H54 (cell line): ENCODE measurements at places on chromosomes 3 and 15.

DNA sequence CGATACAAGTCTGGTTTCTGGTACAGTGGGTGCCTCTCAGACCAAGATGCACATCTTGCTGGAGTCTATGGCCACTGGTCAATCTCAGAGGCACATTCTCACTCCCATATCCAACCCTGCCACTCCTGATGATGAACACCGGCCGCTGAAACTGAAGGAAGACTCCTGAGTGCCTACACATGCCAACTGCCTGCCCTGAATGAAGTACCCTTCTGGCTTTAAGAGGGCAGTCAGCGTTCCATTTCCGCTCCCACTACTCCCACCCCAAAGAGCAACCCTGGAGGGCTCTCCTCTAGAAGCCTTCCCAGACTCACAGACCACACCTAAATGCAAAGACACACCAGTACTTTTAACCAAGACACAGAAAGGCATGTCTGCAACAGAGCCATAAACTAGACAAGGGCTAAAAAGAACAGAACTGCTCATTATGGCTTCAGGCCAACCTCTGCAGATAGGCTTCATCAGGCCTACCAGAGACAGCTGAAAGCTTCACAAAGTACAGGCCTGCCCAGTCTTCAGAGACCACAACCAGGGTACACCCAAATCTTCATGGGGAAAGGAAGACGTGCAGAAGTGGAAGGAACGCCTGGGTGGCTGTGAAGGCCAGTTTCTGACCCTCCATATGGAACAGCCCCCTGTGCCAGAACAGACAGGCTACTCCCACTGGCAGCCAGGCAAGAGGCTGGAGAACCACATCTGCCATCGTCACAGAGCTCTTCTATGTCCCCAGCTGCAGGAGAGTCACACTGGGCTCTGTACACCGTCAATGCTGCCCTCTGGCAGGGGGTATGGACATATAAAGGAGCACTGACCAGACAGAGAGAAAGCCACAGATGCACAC lies 14.3 kb downstream of the ANP32A start:
- no peak for DNase-seq

DNA sequence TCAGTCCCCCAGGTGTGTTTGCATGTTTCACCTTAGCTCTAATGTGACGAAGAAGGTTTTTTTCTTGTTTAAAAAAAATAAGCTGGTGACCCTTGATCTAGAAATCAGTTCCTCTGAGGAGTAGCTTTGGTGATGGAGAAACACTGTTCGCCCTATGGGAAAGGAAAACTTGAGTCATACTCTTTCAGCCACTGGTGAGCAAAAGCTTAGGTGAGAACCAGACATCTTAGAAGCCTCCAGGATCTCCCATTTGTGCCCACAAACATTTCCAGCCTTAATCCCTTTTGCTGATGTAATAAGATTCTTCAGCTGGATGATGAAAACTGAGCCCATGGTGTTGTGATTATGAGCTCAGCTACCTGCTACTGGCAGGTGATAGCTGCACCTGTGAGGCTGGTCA lies 37.8 kb downstream of the SLC27A2 start:
- no peak for DNase-seq

DNA sequence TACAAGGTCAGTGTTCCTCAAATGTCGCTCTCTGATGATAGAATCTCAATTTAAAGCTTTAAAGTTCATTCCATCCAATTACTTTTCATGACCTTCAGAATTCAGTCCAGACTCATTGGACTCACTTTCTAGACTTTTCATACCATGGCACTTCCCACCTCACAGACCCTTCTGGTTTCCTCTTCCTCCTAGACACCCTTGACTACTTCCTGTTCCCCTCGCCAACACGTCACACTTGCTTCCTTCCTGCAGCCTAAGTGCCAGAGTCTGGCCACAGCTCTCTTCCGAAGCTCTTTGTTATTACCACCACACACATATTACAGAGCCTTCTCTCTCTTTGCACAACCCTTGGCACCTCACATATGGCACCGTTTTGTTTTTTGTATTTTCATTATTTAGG lies 59.1 kb upstream of the UMPS start:
- no peak for DNase-seq

- no peak for DNase-seq
Measured at GRCh38 chr3:117751651-117752050, 1042.1 kb downstream of the TUSC7 start.

DNA sequence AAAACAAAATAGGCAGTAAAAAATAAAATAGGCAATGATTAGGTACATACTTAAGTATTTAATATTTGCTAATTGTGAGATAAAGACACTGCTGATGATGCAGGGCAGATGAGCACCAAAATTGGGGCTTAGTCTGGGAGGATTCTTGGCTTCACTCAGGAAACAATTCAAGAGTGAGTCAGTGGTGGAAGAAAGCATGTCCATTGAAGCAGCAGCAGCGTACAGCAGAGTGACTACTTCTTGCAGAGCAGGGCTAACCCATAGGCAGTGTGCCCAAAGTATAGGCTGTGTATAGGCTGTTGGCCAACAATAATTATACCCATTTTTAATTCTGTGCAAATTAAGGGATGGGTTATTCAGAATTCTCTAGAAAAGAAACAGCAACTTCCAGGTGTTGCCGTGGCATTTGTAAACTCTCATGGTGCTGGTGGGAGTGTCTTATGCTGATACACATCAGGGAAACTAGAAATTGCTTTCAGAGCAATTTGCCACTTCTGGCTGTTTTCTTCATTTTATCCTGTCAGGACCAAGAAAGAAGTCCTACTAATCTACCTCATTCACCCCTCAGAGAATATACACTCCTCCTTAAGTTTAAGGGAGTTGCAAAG lies 317.3 kb upstream of the NAALADL2 start:
- no peak for DNase-seq

- no peak for DNase-seq
Measured at GRCh38 chr3:3799173-3800079, at the start of gene LRRN1. Gene LRRN1 (plus strand): TSS chr3:3799431. CDS start chr3:3844642, 45,211 bp downstream.

DNA sequence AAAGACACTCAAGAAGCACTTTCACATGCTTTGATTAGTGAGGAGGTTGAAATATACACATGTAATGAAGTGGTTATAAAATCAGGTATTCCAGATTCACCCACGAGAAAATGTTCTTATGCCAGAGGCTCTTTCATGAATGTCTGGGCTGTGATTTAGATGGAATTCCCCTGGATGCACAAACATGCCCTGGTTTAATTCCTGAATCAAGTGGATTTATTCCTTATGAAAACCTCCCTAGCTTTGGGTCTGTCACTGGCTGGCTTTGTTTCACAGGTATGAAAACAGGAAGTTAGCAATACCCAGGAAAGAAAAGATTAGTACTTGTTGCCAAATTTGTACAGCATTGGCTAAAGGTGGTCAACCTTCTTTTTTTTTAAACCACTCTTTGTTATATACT lies 1123.0 kb downstream of the ROBO1 start:
- DNase-seq = no peak

- no peak for DNase-seq
Measured at GRCh38 chr15:70281811-70282307, 184.1 kb upstream of the TLE3 start.

DNA sequence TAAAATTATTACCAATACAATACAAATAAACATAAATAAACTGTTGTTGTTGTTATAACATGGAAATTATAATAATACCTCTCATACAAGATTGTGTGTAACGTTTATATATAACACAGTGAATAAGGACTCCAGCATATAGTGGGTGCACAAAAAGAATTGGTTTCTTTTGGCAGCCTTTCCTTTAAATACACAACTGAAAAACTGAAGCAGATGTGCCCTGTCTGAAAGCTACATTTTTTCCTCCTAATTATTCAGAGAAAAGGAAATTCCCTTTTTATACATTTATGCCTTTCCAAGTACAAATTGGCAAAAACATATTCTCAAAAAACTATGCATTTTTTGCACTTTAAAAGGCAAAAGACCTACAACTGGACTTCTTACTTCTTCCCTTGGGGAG lies 928.9 kb upstream of the NR2F2 start:
- DNase-seq = no peak

DNA sequence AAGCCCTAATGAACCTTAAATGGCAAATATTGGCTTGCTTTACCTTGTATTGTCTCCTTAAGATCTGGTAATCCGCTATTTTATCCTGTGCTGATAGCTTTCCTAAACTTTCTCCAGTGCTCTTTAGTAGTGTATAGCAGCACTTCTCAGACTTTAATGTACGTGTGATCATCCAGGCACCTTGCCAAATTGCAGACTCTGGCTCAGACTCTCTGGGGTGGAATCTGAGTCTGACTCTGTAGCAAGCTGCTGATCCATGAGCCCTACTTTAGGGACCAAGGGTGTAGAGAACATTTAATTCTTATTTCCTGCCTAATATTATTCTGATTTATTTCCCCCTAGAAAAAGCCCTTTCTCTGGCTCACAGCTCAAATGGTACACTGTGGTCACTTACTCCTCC lies 518.8 kb upstream of the ZNF385D start:
- no peak for DNase-seq

DNA sequence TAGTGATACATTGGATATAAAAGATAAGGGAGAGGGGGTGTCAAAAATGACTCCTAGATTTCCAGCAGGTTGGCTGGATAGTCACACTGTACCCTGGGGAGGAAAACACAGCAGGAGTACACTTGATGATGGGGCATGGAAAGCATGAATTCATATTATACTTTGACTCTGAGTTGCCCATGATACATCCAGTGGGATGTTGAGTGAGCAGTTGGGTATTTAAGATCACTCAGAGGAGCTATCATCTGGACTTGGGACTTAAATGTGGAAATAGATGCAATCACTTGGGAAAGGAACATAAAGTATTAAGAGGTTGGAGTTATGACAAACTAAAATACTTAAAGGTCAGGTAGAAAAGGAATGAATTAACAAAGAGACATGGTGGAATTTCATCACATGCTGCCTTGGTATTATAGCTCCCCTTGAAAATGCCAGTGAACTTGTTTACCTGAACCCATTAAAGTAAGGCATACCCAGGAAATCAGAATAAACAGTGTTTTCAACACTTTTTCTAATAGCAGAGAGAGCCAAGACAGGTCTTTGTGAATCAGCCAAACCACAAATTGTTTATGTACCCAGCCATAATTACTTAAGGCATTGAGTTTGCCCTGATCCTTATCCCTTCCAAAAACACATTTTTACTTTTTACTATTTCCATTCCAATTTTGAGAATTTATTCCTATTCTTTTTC lies 49.9 kb upstream of the ABI3BP start:
- DNase-seq = no peak

GRCh38 chr3:174330303-174330702 lies 528.8 kb upstream of the NAALADL2 start:
- peak; percentile 16 for DNase-seq

GRCh38 chr3:77590191-77590590 lies 550.3 kb downstream of the ROBO2 start:
- DNase-seq = no peak

DNA sequence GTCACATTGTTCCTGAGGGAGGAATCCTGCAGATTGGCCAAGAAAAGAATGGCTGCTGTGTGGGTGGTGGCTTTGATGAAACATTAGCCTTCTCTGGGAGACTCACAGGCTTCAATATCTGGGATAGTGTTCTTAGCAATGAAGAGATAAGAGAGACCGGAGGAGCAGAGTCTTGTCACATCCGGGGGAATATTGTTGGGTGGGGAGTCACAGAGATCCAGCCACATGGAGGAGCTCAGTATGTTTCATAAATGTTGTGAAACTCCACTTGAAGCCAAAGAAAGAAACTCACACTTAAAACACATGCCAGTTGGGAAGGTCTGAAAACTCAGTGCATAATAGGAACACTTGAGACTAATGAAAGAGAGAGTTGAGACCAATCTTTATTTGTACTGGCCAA lies 6.1 kb downstream of the PTX3 start:
- no peak for DNase-seq

DNA sequence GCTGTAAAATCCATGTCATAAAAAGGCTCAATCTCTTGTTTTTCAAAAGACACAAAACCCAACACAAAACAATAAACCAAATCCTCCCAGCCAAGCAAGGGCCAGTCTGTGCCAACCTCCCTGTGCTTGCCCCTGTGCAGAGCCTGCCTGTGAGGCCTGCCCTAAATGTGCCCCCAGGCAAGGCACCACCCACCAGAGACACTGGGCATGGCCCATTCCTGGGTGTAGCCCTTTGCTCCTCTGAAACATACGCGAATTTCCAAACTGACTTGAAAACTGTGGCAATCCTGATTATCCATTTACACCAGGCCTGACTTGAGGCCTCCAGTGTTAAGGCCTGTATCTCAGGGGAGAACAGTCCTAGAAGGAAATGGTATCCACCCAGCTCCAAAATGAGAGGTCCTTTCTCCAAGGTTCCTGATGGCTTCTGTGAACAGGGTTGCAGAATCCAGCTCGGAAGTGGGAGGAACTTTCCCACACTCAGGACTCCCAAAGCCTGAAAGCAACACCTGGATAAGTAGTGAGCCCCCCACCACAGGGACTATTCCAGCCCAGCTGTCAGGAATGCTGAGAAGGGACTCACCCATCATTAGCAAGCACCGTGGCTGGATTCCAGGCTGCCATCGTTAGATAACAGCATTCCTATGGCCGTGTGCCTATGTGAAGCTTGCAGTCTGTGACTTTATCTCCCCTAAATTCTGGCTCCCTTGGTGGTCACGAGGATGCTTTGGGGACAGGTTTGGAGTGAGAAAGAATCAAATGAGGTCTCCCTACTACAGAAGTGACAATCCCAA lies 61.8 kb downstream of the CACNA2D2 start:
- DNase-seq = no peak

- peak; percentile 5 for DNase-seq
Measured at GRCh38 chr3:115099986-115100571, 47.0 kb downstream of the ZBTB20 start.

GRCh38 chr3:189267981-189268613 lies 96.3 kb downstream of the TPRG1 start:
- DNase-seq = peak; percentile 41

DNA sequence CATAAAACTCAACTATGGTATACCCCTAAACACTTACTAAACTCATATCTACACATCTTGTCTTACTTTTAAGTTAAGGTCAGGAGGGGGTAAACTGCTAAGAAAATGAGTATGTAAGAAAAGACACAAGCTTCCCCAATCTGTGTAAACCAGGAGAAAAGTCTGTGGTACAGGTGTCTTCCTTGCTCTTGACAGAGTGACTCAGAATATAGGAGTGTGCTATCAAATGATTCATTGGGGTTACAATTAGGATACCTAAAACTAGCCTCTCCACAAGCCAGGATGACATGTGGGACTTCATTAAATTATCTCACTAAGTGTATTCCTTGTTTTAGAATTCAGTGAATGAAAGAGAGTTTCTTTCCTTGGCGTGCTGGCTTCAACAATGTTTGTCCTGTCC lies 274.8 kb downstream of the BBX start:
- DNase-seq = no peak

DNA sequence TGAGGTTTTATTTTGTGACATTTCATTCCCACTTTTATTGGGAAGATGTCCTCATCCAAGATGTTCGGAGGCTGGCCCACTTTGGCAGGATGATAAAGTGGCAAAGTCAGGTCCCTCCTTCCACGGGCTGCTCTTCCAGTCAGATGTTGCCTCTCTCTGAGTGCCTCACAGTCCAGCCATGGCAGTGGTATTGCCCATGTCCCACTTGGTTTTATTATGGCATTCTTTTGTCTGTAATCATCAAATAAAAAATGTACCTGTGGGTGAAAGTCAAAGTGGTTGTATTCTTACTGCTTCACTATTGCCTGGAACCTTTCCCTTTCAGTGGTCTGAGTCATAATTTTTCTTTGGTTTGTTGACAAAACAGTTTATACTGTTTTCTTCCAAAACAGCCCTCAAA lies 20.2 kb downstream of the ARNT2 start:
- no peak for DNase-seq

- no peak for DNase-seq
Measured at GRCh38 chr3:56929809-56930615, 128.3 kb upstream of the ARHGEF3 start.

- DNase-seq = no peak
Measured at GRCh38 chr3:112653881-112654300, 12.9 kb upstream of the CCDC80 start.
